Caki2 (cell line): ENCODE measurements at places on chromosomes 2 and 18.

DNA sequence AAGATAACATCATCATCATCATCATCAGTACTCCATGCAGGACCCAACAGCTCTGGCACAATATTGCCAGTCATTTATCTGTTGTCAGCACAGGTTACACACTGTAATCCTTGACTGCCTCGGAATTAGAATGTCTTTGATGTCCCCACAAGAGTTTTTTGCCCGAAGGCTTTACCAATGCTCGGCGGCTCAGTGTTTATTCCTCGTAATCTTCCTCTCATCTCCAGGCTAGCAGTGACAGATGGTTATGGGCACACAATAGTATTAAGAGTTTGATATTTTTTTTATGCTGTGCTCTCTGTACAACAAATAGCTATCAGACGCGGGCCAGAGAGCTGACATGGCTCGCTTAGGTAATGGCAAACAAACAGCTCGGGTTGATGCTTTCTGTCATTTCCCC is 515.2 kb downstream of the ZEB2 start:
- no peak for DNase-seq

DNA sequence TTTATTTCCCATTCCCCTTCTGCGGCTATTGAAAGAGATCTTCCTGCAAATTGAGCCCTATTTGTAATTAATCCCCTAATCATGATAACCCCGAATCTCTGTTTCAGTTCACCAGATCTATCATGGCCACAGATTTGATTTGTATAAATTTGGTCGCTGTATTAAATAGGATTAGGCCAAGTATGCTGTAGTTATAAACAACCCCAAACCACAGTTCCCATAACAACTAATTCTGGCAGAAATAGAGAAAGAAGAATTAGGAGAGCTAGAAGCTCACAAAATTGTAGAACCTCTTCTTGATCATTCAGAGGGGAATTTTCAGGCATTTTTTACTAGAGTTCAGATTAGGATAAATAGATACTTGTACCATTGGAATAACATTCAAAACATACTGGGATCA is 433.7 kb upstream of the TNP1 start:
- no peak for DNase-seq

DNA sequence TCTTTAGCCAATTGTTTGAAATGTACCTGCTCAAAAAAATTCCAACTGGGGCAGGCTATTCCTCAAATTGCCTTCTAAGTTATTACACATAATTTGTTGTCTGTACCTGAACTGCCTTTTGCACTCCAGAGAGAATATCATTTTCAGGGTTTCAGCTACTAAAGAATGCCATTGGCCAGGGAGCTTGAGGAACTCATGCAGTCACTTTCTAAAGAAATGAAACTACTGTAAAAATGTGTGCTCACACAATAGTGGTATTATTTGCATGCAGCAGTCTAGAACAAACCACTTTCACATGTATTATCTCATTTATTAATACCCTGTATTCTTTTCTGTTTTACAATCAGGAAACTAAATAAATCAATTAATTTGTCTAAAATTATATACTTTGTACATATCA is 152.2 kb downstream of the PID1 start:
- DNase-seq, result no peak

GRCh38 chr2:70247364-70248180 is 856 bp downstream of the TIA1 start:
- no peak for DNase-seq

GRCh38 chr18:8776013-8776943 is 70.9 kb downstream of the MTCL1 start:
- DNase-seq, result no peak

DNA sequence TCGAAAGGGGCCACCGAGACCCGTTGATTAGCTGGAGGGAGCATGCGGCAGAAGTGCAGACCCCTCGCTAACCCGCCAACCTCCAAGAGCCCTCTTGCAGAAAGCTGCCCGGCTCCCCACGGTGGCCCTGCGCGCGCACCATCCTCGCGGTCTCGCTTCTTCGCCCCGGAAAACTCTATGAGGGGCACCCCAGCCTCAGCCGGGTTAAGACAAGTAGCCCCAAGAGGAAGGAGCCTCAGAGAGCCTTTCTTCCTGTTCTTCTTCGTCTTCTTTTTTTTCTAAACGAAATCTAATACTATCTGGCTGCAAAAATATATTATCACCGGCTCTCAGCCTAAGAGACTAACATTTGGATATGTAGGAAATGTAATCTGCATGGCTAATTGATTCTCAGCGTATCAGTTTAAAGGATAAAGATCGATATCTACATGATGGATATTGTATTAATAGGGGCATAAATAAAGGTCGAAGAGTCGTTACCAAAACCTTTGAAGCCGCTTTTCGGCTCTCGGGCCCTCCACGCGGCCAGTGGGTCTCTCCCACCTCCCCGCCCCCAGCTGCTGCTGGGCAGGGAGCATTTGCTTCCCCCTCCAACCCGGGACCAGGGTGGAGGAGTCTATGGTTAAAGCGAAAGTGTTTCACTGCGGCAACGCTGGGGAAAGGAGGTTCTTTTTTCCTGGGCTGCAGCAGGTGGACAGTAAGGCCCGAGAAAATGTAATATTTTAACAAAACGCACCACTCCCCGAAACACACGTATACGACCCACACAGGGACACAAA is 6.1 kb upstream of the PAX3 start:
- no peak for DNase-seq

- no peak for DNase-seq
These were observed 5.6 kb downstream of the ADRA2B start for GRCh38 chr2:96110621-96111256.
